Adrenal gland (tissue), 19 donors: ENCODE measurements at places on chromosomes 16 and 17. TPM values are rescaled to one million over a fixed set of nuclear protein-coding genes. Genes with fewer than 3 reads are reported as not detected.
A peak's percentile ranks its signal among the peaks of the same experiment; 100 is the strongest.

GRCh38 chr16:29983420-29984136, 9.9 kb downstream of the TAOK2 start:
- no peak for DNase-seq

- peak; percentile 98 for DNase-seq
Observed at GRCh38 chr17:7444682-7445618, at the start of gene CHRNB1. CHRNB1 (plus strand) TSS chr17:7445061; CDS start chr17:7445128, 67 bp downstream.

DNA sequence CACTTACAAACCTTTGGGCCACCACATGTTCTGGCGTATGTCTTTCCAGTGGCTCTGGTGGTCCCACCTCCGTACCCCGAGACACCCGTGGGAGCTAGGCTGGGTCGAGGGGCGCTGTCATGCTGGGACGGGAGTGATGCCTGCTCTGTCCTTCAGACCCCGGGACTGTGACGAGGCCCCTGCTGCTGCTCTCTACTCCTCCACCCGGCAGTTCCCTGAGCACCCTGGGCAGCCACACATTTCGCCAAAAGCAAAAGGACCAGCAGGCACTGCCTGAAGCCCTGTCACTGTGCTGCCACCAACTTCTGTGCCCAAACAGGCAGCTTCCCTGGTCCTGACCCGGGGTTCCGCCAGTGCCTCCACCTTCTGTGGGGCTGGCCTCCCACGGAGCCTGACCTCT, 15.5 kb downstream of the DOC2B start:
- DNase-seq: no peak

GRCh38 chr16:28321700-28322411, 29.5 kb downstream of the SBK1 start:
- DNase-seq: no peak

The NOTUM gene
- 0.95 TPM for total RNA-seq

The CCDC78 gene
- total RNA-seq: 0.17 TPM

GRCh38 chr17:79001190-79002020, 8.2 kb downstream of the CANT1 start:
- DNase-seq: peak; percentile 15

The CFAP119 gene
- total RNA-seq: 2.3 TPM

The CYB5B gene
- total RNA-seq: 705 TPM

DNA sequence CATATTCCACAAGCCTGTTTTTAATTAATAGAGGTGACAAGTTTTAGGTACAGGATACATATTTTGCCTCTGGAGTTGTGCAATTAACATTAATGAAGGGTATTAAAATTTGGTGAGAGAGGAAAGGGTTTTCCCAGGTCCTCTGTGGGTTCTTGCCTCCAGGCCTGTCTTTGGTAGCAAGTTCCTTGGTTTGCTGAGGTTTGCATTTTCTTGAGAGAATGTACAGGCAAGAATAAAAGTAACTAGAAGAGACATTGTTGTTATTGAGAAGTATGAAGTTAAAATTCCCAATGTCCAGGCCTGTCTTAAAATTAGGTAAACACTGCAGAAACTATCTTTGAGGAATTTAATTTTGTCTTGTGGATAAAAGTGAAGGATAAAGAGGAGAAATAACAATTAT, 316.9 kb downstream of the WWOX start:
- DNase-seq: no peak

DNA sequence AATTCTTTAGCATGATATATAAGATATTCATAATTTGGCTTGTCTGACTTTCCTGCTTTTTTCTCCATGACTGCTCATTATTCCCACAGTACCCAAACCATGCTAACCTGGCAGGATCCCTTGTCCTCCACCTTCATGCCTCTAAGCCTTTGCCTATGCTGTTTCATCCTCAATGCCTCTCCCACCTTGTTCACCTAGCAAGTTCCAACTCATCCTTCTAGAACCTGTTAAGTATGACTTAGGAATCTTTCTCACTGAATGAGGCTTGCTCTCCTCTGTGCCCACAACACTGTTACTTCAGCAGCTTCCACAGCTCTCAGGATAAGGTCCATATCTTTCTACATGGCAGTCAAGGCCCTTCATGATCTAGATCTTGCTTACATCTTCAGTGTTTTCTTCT, 34.0 kb downstream of the CA10 start:
- DNase-seq: no peak

The SULT1A1 gene
- 76.8 TPM for total RNA-seq

DNA sequence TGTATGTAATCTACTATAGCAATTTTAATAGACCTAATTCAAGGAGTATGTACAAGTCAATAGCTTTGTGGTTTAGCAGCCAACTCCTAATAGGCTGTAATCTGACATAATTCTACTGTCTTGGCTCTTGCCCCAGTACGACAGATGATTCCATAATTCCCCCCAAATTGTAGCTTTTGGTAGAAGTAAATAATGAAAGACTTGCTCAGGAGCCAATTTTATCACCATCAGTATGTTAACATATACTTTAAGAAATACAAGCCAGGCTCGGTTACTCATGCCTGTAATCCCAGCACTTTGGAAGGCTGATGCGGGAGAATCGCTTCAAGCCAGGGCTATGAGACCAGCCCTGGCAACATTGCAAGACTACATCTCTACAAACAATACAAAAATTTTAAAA, 53.9 kb downstream of the AP2B1 start:
- no peak for DNase-seq

The OTOP3 gene
- not detected for total RNA-seq

GRCh38 chr16:57564571-57565270, 22.3 kb downstream of the ADGRG5 start:
- DNase-seq: no peak

GRCh38 chr17:42612013-42612412, 2.5 kb downstream of the TUBG1 start:
- DNase-seq: no peak

DNA sequence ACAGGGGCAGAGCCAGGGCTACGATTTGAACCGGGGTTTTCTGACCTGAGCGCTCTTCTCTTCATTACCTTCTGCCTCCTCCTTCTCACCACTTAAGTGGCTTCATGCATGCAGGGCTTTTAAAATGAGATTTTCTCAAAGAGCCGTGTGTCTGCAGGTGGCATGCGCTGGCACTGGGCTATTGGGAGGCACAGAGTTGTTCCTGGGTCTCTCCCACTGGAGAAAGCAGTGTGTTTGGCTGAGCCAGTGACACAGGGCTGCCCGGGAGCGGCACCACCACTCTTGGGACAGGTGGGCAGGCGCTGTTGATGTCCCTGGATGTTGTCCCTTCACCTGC, 218.8 kb upstream of the CHMP6 start:
- DNase-seq: no peak

GRCh38 chr16:30659507-30660423, 1.5 kb downstream of the FBRS start:
- peak; percentile 63 for DNase-seq

DNA sequence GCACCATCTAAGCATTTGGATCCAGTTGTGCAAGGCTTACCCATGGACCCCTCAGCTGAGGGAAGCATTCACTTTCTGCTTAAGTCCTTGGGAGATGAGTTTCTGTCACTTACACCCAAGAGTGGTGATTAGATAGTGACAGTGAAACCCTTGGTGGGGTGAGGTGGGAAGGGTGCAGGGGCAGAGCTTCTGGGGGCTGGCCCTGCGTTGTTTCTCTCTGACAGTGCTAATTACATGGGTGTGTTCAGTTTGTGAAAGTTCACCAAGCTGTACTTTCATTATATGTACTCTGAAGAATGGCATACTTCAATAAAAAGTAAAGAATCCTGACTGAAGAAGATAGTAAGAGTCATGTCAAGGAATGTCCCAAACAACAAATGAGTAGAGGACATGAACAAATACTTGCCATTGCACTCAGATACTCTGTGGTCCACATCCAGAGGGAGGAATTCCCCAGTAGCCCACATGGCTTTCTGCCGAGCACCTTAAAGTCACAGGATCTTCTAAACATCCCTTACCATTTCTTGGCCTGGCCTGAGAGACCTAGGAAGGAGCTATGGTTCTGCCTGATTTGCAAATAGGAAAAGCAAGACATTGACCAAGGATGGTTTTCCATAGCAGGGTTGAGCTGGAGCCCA, 8.4 kb downstream of the CHST6 start:
- DNase-seq: no peak

The PRKCB gene
- 6.5 TPM for total RNA-seq

GRCh38 chr17:59848778-59849177, 44.0 kb downstream of the TUBD1 start:
- peak; percentile 59 for DNase-seq

The HOXB9 gene
- total RNA-seq: not detected

GRCh38 chr16:3675601-3676130, 21.2 kb downstream of the DNASE1 start:
- no peak for DNase-seq

The TBC1D3E gene
- 1.7 TPM for total RNA-seq

DNA sequence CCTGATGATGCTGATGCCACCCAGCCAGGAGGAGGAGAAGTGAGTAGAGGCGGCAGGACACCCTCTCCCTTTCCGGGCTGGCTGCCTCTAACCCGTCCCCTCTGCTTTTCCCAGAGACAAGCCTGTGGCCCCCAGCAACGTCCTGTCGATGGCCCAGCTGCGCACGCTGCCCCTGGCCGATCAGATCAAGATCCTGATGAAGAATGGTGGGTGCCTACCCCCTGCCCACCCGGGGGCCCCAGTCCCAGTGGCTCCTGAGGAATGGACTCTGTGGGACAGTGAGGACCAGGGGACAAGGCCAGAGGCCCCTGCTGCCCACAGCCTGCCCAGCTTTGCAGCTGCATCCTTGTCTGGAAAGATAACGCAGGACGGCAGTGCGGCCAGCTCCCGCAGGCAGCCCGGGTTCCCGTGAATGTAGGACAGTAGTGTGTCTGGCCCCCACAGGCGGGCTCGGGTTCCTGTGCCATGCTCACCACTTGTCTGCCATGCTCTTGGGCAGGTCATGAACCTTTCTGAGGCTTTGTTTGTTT, 19.9 kb downstream of the POLR3E start:
- no peak for DNase-seq

The OR1A1 gene
- not detected for total RNA-seq

The GFAP gene
- 1.6 TPM for total RNA-seq

The CTRB2 gene
- total RNA-seq: 1.5 TPM

DNA sequence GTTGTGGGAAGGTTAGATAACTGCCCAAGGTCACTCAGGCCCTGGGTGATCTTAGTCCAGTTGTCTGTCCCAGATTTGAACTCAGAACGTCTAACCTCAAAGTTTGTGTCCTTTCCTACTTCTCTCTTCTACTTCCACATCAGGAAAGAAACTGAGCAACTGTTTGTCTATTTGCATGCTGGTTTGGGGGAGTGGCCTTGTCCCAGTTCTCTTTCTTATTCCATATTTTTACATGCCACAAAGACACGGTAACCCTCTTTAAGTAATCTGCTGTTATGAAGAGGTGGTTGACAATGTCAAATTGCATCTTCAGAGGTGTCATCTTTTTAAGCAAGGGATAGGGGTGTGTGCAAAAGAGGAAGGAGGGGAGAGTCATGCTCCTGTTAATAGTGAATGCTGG, 432.5 kb downstream of the HS3ST3B1 start:
- DNase-seq: no peak

- no peak for DNase-seq
Observed at GRCh38 chr17:40548491-40548981, 16.7 kb downstream of the CCR7 start.

- no peak for DNase-seq
Observed at GRCh38 chr16:9511389-9511788, 419.9 kb downstream of the HAPSTR1 start.

The CIITA gene
- 19.5 TPM for total RNA-seq

DNA sequence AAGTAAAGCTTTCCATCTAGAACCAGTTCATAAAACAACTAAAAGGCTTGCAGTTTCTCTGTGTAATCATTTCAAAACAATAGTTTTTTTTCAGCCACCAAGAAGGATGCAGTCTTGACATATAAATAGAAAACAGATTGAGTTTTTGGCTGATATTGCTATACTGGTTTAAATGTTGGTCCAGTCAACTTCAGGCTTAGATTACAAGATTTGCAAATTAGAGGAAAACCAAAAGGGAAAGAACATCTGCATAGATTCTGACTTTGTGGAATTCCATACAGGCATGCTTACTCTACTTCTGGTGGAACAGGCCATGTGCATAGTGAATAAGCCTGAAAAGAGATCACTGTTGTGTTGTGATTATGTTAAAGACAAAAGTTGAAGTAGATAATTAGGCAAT, 150.3 kb downstream of the BCAS3 start:
- DNase-seq: no peak

GRCh38 chr17:61081959-61082358, 317.7 kb upstream of the TBX2 start:
- no peak for DNase-seq

DNA sequence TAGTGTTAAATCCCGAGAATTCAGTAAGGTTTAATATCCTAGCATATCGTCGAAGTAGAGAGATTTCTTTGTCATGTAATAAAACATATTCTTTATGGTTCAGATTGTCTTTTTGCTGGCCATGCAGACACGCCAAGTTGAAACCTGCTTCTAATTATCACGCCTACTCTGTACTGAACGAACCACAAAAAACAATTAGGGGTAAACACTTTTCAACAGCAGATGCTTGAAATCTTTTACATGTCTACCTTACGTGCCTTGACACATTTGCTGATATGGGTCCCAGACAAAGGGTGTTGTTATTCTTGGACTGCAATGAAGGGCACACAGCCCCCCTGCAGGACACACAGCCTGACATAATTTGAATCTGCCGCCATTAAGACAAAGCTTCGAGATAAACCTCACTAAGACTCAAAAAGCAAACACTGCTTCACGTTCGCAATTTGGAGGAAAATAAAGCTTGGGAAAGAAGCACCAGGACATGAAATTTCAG, 13.3 kb downstream of the WIPI1 start:
- DNase-seq: no peak

DNA sequence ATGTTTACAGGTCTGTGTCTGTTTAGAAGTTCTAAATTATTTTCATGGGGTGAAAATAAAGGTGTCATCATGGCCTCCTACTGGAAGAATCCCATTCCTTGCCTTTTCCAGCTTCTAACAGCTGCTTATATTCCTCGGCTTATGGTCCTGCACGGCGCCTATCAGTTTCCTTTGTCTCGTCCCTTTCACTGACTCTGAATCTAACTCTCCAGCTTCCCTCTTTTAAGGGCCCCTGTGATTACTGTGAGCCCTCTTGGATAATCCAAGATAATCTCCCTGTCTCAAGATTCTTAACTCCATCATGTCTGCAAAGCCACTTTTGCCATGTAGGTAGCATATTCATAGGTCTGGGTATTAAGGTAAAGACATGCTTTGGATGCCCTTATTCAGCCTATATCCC, 441.0 kb upstream of the ERCC4 start:
- DNase-seq: no peak

The PLCD3 gene
- total RNA-seq: 75.9 TPM

DNA sequence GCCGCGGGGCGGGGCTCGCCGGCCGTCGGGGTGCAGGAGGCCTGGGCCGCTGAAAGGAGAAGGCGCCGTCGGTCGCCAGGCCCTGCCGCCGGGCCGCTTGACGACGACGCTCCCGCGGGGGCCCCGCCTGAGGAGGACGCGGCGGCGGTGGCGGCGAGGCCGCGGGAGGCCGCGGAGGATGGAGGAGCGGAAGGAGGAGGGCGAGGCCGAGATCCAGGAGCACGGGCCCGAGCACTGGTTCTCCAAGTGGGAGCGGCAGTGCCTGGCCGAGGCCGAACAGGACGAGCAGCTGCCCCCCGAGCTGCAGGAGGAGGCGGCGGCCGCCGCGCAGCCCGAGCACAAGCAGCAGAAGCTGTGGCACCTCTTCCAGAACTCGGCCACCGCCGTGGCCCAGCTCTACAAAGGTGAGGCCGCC, 430 bp downstream of the HAPSTR1 start:
- DNase-seq: peak; percentile 52

GRCh38 chr17:75498039-75498725, 17.2 kb downstream of the CASKIN2 start:
- no peak for DNase-seq
